PC-9 (cell line): ENCODE measurements at places on chromosomes 12 and 14. TPM values are rescaled to one million over a fixed set of nuclear protein-coding genes. Genes with fewer than 3 reads are reported as not detected.

- no peak for DNase-seq
Measured at GRCh38 chr12:45703942-45704341, 25.6 kb upstream of the ARID2 start.

Gene DPPA3
- total RNA-seq: not detected in 2 replicates

DNA sequence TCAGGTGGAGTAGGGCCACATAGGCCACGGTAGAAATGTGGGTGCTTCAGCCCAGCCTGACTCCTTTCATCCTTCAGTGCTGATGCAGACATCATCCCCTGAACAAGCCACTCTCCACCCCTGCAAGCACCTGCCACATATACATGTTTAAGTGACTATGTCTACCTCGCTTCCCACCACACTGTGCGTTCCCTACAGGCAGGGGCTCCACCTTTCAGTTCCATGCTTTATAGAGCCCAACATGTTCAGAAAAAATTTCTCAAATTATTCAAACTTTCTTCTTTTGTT lies 11.6 kb downstream of the SLC7A7 start:
- DNase-seq: no peak

- no peak for DNase-seq
Measured at GRCh38 chr12:70885956-70886355, 34.6 kb downstream of the PTPRR start.

DNA sequence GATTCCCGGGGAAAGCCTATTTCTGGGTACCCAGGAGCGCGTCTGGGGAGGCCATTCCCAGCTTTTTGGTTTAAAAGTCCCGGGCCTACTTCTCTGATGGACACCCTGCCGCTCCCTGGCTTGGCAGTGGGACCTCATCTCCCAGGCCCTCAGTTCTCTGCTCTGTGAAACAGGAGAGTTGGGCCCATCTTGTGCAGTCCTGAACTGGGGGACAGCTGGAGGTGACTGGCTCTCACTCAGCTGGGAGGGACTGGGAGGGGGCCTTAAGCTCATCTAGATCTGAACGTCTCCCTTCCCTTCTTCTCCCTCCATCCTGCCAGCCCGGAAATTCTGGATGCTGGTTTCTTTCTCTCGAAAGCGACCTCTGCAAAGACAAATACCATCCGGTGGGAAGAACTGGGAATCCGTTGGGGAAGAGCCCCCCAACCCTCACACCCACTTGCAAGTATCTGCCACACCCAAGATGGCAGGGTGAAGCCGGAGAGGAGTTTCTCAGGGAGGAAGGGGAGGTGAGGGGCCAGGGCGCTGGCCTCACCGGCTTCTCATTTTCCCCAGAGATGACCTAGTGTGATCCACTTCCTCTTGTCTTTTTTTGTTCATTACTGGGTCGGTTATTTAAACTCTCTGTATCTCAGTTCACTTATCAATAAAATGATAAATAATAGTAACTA lies 1.4 kb downstream of the RIN3 start:
- DNase-seq: no peak

Gene HSPA2
- 11.0 and 14.3 TPM in 2 replicates for total RNA-seq

Gene GPR135
- 13.6 and 15.2 TPM in 2 replicates for total RNA-seq

DNA sequence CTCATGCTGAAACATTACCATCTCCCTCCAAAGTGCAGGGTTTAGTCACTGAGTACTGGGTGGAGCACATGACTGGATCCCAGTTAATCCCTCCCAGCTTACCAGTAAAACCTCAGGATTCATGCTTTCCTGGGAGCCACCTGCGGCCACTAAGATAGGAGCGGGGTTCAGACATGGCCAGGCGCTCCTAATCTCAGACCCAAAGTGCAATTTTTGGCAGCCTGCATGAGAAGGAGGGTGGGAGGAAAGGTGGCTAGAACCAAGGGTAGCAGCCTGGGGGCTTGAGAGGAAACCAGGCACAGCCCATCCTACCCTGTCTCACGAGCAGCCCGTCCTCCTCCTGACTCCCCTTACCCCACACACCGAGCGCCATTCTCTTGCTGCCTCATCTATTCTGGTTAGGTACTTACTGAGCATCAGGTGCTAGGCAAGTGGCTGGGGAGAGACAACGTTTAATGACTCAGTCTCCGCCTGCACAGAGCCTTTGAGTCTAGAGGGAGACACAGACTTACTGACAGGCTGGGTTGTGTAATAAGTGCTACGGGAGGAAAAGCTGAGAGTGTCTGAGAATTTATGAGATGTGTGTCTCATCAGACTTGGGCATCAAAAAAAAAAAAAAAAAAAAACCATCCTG lies 9.9 kb downstream of the GPRC5A start:
- DNase-seq: peak; percentile 60

Gene AKAP6
- 2.8 and 3.5 TPM in 2 replicates for total RNA-seq

DNA sequence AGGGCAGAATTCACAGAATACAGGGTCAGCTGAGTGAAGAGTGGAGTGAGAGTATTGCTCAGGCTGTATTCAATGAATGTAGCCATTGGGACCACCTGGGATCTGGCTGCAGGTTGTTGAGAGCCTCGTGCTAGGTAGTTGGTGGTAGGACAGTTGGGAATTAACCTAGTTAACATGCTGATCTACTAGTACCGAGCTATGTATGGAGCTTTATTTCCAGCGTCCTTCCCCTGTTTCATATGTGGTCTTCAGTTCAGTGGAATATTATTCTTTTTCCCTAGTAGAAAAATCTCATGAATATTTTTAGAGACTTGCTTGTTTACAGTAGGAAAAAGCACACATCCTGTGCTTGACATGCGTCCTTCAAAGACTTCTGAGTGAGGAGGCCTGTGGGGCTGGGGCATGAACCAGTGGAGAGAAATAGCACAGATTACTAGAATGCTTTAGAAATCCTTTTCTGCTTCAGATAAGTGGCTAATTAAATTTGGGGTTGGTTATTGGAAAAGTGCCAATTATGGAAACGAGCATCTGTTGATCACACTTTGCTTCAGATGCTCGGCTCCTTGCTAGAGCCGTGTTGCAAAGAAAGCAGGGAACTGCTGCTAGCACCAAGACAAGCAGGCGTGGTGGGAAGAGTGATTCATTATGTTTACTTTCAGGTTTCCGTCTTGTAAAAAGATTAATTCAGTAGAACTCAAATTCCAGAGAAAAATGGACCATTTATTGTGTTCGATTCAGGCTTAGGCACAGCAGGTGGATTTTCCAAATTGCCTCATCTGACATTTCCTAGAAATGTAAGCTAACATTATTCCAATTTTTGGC lies 53.6 kb downstream of the ARF6 start:
- DNase-seq: peak; percentile 36
